ENCODE measurements at places on chromosomes 13 and 19.

GRCh38 chr13:109212650-109213049 lies 573.7 kb downstream of the IRS2 start:
- DNase-seq, result no peak

DNA sequence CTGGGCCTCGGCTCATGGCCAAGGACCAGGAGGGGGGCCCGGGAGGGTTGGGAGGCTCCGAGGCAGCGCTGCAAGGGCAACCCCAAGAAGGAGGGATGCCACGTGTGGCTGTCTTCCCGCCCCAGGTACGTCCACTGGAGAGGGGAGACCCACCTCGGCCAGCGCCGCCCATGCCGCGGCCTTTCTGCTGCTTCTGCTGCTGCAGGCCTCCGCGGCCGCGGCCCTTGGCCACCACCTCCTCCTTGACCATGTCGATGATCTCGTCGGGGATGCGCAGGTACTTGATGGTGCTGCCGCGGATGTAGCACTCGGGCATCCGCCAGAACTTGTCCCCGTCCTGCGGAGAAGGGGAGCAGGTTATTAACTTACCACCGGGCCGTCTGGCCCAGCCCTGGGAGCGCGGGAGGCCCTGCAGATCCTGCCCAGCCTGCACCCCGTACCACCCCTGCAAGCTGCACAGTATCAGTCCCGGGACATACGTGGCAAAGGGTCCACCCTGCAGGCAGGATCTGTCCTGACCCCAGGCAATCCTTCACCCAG lies 13.3 kb downstream of the LSM4 start:
- DNase-seq, result no peak

- DNase-seq, result no peak
These were observed 2.1 kb upstream of the CDX2 start for GRCh38 chr13:27971236-27971645.

DNA sequence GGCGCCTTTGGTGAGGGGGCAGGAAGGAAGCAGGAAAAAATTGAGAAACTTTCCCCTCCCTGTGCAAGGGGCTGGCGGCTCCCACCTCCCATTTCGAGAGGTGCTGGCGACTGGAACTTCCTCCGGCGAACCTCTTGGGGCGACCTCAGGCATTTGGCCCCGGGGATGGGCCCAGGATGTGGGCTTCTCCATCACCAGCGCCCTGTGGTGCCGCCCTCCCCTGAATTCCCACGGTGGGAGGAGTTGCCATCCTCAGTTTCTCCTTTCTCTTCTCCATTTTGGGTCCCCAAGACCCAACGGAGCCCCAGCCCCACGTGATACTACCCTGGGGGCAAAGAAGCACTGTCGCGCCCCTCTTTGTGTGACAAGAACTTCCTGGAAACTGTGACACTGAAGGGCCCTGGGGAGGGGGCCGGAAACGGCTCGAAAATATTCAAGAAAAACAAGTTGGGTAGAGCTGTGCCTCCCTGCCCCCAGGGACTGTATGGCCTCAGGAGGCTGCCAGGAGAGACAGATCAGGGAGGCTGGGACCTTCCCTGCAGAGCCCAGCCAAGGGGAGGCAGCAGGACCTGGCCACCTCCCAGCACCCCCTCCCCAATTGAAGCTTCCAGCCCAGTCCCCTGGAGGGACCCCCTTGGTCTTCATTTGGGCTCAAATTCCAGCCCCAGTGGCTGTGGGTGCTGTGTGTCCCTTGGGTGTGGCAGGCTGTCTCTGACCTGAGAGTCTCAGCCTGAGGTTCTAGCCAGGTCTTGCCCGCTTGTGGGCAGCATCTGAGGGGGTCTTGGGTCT lies 16.2 kb upstream of the AP1M2 start:
- DNase-seq, result no peak

DNA sequence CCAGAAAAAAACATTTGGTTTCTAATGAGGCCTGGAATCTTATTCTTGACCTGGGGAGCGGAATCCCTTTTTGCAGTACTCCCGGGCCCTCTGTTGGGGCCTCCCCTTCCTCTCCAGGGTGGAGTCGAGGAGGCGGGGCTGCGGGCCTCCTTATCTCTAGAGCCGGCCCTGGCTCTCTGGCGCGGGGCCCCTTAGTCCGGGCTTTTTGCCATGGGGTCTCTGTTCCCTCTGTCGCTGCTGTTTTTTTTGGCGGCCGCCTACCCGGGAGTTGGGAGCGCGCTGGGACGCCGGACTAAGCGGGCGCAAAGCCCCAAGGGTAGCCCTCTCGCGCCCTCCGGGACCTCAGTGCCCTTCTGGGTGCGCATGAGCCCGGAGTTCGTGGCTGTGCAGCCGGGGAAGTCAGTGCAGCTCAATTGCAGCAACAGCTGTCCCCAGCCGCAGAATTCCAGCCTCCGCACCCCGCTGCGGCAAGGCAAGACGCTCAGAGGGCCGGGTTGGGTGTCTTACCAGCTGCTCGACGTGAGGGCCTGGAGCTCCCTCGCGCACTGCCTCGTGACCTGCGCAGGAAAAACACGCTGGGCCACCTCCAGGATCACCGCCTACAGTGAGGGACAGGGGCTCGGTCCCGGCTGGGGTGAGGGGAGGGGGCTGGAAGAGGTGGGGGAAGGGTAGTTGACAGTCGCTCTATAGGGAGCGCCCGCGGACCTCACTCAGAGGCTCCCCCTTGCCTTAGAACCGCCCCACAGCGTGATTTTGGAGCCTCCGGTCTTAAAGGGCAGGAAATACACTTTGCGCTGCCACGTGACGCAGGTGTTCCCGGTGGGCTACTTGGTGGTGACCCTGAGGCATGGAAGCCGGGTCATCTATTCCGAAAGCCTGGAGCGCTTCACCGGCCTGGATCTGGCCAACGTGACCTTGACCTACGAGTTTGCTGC lies at the start of gene ICAM4:
TSS of gene ICAM4 (plus strand) at position 153 of the 935 bp plus-strand sequence. CDS start at position 211, 58 bp downstream.
- no peak for DNase-seq

- no peak for DNase-seq
These were observed 57.8 kb downstream of the IER2 start for GRCh38 chr19:13207846-13208671.

DNA sequence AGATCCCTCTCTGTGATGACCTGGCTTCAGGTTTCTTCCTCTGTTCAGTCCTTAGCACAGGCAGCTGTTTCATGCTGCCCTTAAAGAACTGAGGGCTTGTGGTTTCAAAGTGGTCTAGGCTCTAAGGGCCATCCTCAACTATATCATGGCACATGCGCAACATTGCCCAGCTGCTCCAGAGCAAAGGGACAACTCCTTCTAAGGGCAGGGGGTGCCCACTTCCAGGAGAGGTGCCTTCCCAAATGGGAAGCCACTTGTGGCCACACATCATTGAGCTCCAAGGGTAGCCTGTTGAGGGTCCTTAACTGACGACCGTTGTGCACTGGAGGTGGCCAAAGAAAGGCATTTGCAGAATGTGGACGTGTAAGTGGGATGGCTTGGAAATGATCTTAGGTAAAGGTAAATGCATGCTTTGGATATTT lies 7.3 kb downstream of the GPR183 start:
- DNase-seq, result no peak

GRCh38 chr13:66222127-66222526 lies 1008.0 kb downstream of the PCDH9 start:
- DNase-seq, result no peak

DNA sequence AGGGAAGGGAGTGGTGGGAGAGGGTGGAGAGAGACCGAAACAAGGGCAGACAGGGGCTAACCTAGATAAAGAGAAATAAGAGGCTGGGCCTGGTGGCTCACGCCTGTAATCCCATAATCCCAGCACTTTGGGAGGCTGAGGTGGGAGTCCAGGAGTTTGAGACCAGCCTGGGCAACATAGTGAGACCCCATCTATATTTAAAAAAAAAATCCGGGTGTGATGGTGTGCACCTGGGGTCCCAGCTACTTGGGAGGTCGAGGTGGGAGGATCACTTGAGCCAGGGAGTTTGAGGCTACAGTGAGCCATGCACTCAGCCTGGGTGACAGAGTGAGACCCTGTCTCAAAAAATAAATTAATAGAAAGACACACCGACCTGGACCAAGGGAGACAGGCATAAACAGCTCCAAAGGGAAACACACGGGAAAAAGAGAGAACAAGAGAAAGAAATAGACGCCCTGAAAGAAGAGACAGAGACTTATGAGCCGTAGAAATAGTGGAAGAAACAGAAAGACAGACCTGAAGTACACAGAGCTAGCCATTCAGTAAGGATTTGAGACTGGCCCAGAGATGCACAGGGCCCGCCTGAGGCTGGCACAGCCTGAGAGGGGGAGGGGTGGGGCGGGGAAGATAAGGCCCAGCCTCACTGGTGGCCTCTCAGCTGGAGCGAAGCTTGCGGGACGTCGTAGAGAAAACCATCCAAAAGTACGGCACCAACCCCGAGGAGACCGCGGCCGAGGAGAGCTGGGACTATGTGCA lies 2.2 kb downstream of the CD37 start:
- no peak for DNase-seq

DNA sequence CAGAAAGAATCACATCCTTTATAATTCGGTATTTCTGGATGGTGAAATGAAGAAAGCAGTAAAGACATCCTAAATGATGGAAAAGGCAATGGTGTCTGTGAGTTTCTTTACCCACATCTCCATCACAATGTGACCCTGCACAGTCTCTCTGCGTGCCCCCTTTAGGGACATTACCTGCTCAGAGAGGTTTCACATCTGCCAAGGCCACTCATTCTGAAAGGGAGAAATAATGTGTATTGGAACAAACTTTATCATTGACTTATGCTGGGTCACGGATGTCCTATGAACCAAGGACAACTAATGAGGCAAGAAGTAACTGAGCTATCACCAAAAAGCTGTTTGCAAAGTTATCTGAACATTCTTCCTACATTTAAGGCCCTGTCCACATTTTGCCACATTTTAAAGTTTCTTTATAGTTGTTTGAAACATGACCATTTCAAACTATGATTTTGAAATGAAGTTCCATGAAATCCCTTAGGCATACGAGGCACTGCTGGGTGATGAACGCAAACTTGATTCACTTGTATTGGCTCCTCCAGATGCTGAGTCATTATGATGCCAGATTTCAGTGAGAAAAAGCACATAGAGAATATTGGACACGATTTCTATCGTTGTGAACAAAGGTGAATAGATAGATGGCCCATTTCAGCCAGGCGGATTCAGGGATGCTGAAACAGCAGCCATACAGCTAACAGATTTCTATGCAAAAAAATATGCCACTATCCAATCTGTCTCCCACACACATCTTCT lies 63.5 kb upstream of the HMGB1 start:
- no peak for DNase-seq

GRCh38 chr19:1860821-1861598 lies 2.4 kb downstream of the KLF16 start:
- peak; percentile 27 for DNase-seq

DNA sequence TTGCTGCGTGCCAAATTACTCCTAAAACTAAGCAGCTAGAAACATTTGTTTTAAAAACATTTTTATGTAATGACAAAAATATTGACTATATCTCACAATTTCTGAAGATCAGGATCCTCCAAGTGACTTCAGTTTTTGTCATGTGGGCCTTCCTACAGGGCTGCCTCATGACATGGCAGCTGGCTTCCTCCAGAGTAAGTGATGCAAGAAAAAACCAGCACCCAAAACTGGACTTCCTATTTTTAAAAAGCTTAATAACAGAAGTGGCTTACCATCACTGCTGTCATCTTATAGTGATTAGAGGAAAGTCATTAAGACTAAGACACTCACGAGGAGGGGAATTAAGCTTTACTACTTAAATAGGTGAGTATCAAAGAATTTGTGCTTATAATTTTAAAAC lies 681.7 kb downstream of the PCDH17 start:
- no peak for DNase-seq

DNA sequence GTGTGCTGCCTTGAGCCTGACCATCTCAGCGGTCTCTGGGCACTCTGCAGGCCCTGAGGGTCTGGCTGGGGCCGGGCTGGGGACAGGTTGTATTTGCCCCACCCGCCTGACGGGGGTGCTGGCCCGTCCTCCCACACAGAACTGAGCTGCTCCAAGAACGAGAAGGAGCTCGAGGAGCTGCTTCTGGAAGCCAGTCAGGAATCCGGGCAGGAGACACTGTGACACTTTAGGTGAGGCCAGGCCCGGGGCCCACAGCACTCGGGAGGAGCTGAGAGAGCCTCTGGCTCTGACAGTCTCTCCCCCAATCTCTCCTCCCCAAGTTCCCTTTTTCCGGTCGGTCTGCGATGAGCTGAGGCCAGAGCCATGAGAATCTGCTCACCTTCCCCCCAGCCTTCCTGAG lies 14.5 kb downstream of the NKPD1 start:
- DNase-seq, result no peak

GRCh38 chr19:39341129-39341718 lies 997 bp upstream of the SAMD4B start:
- peak; percentile 62 for DNase-seq

- DNase-seq, result no peak
These were observed 16.0 kb upstream of the POU2F2 start for GRCh38 chr19:42148266-42148665.

GRCh38 chr19:6495947-6496346 lies 6.2 kb downstream of the TUBB4A start:
- DNase-seq, result no peak

DNA sequence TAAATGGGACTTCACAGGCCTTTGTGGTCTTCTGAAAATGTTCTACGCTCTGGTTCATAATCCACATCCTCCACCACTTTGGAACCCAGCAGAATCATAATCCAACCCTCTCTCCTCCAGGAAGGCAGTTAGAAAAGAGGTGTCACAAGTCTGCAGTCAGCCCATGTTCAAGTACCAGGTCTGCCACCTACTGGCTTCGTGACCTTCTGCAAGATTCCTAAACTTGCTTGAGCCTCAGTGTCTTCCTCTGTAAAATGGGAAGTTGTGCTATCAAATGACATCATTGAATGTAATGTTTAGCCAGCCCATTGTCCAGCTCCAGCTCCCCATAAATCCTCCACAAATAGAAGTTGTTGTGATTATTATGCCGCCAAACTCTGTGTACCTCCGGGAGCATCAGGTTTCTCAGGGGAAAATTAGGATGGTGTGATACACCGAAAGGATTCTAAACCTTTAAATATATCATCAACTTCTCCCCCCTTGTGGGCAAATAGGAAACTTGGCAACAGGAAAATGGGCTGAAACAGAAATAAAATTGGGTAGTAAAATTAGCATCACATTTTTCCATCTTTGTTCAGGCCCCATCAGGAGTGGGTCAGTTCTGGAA lies 109.7 kb downstream of the NUFIP1 start:
- DNase-seq, result peak; percentile 54

GRCh38 chr19:6754136-6754535 lies 13.1 kb downstream of the SH2D3A start:
- no peak for DNase-seq

- DNase-seq, result peak; percentile 100
These were observed at the start of gene CARS2 for GRCh38 chr13:110705826-110706569. TSS of gene CARS2 (minus strand) at chr13:110706116. CDS start at chr13:110706093, 23 bp downstream.

GRCh38 chr19:14525729-14526128 lies 3.7 kb upstream of the TECR start:
- no peak for DNase-seq
